T-cell (primary cell): ENCODE measurements at places on chromosomes 5 and 9.

DNA sequence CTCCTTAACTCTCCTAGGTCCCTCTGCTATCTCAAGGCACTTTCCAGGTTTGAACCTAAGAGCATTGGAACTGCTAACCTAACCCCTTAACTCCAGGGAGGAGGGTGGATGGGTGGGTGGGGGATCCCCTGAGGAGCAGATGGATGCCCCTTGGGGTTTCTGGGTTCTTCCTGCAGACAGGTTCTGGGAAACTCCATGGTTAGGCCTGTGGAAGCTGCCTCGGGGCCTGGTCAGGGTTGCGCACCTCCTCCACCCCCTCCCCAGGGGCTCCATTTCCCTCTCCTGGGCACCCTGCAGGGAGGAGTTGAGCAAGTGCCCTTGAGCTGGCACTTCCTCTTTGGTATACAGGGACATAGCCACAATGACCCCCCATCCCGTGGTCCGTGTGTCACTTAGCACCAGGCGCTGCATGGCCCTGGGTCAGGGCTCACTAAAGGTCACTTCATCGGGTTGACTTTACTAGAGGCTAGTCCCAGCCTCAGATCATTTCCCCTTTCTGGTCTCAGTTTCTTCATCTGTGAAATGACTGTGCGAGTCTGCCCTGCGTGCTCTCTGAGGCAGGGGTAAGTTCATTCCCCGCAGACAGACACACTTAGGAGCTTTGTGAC lies 16.0 kb downstream of the CXXC5 start:
- H3K27ac ChIP-seq, result no peak overlapping the region
- no peaks in the 10 kb centered on the region for H3K36me3 ChIP-seq
- no peaks in the 10 kb centered on the region for H3K27me3 ChIP-seq
- no peak overlapping the region for H3K4me3 ChIP-seq

GRCh38 chr9:61671276-61671973 lies 481.6 kb downstream of the SPATA31A7 start:
- DNase-seq, result no peak
- no peaks in the 10 kb centered on the region for H3K4me1 ChIP-seq
- no peaks in the 10 kb centered on the region for H3K36me3 ChIP-seq
- H3K4me3 ChIP-seq, result no peak overlapping the region
- H3K27me3 ChIP-seq, result no peaks in the 10 kb centered on the region

DNA sequence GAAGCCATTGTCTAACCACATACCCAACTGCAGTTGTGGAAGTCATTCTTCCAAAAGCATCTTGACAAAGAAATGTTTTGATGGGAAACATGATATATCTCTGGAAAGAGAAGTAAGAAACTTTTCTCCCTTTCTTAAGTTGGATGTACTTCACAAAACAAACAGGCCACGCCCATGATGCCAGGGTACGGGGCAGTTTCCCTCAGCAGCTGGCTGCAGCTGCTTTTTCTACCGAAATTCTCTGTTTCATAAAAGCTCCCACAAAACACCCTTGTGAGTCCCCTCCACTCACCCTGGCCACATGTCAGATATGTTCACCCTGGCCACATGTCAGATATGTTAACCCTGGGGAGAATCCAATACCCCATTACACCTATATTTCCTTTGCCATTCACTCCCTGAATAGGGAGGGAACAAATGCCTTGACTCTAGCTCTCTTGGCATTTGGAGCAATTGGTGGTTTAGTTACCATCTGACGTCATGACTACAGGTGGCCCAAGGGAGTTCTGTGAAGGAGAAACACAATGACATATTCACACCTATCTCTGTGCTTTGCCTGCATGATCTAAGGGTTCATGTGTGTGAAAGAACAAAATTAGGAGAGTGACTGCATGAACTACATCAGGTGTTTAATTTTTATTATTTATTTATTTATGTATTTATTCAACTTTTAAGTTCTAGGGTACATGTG lies 103.0 kb downstream of the AOPEP start:
- H3K27me3 ChIP-seq, result no peaks in the 10 kb centered on the region
- H3K27ac ChIP-seq, result no peak overlapping the region
- no peak overlapping the region for H3K4me3 ChIP-seq
- DNase-seq, result no peak

DNA sequence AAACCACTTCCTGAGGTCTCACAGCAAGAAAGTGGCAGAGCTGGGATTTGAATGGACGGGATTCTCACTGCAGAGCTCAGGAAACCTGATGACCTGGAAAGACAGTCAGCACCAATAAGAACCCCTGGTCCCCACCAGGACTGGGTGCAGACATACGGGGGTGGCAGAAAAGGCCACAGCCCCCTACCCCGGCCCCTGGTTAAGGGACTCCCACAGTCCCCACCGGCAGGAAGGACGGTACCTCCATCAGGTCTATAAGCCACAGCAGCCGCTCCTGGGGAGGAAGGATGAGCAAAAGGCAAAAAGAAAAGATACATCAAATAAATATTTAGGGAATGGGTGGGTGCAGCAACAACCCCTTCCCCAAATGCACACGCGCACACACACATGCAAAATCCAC lies 32.0 kb upstream of the AKNA start:
- no peak overlapping the region for H3K27ac ChIP-seq
- peaks cover 8% of the 10 kb centered on the region for H3K27me3 ChIP-seq
- peaks cover 10% of the 10 kb centered on the region for H3K4me1 ChIP-seq
- DNase-seq, result no peak
- H3K4me3 ChIP-seq, result no peak overlapping the region
- no peaks in the 10 kb centered on the region for H3K36me3 ChIP-seq

GRCh38 chr9:111414406-111414805 lies 69.8 kb downstream of the ECPAS start:
- peaks cover 69% of the 10 kb centered on the region for H3K36me3 ChIP-seq
- H3K27me3 ChIP-seq, result no peaks in the 10 kb centered on the region
- no peak for DNase-seq
- no peaks in the 10 kb centered on the region for H3K4me1 ChIP-seq
- no peak overlapping the region for H3K27ac ChIP-seq

- H3K4me3 ChIP-seq, result no peak overlapping the region
- H3K36me3 ChIP-seq, result no peaks in the 10 kb centered on the region
- H3K4me1 ChIP-seq, result peaks cover 25% of the 10 kb centered on the region
- DNase-seq, result no peak
- no peak overlapping the region for H3K27ac ChIP-seq
These were observed 548 bp downstream of the TERT start for GRCh38 chr5:1294206-1294834.

GRCh38 chr5:83927140-83927733 lies 206.6 kb upstream of the HAPLN1 start:
- no peaks in the 10 kb centered on the region for H3K27me3 ChIP-seq
- H3K4me3 ChIP-seq, result no peak overlapping the region
- H3K27ac ChIP-seq, result no peak overlapping the region

DNA sequence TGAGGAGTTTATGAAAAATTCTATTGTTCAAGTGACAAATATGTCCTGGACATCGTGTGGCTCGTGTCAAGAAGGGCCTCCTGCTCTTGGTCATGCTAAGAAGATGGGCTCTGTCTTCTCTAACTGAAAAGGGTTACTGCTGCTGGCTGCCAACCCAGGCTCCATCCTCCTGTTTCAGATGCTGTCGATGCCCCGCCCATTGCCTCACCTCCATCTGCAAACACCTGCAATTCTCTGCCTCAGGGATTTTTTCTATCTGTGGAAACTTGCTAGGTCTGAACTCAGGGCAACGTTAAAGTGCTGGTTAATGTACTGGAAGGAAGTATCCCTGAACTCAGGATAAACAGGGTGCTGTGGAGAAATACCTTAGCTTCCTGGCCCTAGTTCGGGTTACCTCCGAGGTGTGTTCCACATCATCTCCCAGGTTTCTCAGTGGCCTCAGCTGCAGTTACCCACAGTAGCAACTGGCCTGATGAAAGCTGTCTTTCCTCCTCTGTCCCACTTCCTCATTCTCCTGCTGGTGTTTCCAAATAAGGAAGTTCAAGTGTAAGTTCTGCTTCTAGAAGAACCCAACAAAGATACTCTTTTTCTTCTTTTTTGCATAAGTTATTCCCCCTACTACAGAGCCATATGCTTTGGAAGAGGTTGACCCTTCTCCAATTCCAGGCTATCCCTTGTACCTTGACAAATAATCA lies 151.7 kb upstream of the SMIM23 start:
- H3K27ac ChIP-seq, result no peak overlapping the region
- H3K36me3 ChIP-seq, result no peaks in the 10 kb centered on the region
- no peaks in the 10 kb centered on the region for H3K4me1 ChIP-seq
- DNase-seq, result no peak
- H3K27me3 ChIP-seq, result no peaks in the 10 kb centered on the region

DNA sequence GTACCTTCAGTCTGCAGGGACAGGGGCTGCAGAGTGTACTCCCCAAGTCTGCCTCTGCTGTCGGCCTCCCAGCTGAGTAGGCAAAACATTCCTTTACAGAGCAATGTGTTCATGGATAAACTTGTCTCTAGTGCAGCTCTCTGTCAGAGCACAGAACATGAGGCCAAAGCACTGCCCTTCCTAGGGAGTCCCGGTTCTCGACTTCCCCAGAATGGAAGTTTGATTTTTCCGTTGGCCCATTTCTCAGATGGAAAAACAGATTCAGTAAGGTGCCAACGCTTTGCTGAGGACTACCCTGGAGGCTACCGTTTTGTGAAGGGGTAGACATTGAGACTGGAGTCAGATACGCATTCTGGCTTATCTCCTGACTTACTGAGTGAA lies 422 bp upstream of the TRIM32 start:
- peak overlapping the region; percentile 51 for H3K27ac ChIP-seq
- H3K36me3 ChIP-seq, result no peaks in the 10 kb centered on the region
- no peaks in the 10 kb centered on the region for H3K27me3 ChIP-seq
- peak overlapping the region; percentile 77 for H3K4me3 ChIP-seq
- no peak for DNase-seq

DNA sequence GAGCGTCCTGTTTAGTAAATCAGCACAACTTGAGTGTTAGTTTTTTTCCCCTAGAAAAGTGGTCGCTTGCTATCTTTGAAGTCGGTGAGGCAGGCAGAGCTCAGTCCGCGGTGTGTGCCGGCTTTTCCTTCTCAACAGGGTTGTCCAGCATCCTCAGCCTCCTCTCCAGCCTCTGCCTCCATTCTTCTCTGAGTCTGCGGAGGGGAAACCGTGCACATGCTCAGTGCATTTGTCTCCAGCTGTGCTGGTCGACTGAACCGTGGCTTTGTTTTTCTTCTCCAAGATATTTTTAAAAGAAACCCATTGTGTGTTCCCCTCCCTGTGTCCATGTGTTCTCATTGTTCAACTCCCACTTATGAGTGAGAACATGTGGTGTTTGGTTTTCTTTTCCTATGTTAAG lies 25.3 kb downstream of the FAM240B start:
- H3K27ac ChIP-seq, result no peak overlapping the region
- no peaks in the 10 kb centered on the region for H3K4me1 ChIP-seq
- no peak overlapping the region for H3K4me3 ChIP-seq
- no peak for DNase-seq
- H3K27me3 ChIP-seq, result no peaks in the 10 kb centered on the region
